ENCODE measurements at places on chromosomes 16 and 17.
A peak's percentile ranks its signal among the peaks of the same experiment; 100 is the strongest.

DNA sequence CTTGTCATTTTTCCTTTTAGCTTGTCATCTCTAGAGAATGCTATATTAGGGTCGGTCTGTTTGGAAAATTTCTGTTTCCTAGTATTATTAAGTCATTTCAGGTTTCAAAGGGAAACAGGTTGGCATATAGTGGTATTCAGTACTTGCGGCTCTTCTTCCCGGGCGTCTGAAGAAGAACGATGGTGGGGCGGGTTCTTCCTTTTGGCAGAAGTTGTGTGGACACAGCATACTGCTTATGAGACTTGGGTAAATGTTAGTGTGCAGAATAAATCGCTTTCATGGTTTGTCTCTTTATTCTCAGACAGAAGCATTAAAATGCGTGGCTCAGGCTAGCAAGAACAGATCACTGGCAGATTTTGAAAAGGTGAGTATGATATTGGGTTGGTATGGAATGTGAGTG, 9.6 kb upstream of the CDK5R1 start:
- no peak for DNase-seq

DNA sequence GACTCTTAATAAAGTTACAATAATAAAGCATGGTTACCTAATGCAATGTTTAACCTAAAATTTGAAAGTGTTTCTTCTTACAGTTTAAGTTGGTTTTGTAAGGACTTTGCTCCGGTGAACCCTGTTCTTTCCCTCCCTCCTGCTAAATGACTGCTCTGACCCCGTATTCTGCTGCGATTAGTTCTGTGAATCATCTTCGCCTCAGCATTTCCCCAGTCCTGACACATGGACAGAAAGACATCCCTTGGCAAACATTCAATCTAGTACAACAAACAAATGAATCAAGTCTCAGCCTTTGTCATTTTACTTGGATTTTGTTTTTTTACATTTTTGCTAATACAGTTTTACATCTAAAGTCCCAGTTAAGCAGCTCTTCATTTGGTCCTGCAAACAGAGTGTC, 15.4 kb downstream of the KCNJ2 start:
- DNase-seq, result no peak

GRCh38 chr16:57062329-57062728, 30.1 kb upstream of the CPNE2 start:
- no peak for DNase-seq

- no peak for DNase-seq
Measured at GRCh38 chr17:64412944-64413381, 22.3 kb upstream of the PECAM1 start.

GRCh38 chr17:73155410-73156165, 9.2 kb upstream of the SSTR2 start:
- DNase-seq, result no peak

- no peak for DNase-seq
Measured at GRCh38 chr17:47995241-47995935, 24.5 kb downstream of the CDK5RAP3 start.

GRCh38 chr16:3065069-3065741, at the start of gene IL32:
TSS of gene IL32 (plus strand) at chr16:3065640. CDS start at chr16:3065812, 172 bp downstream.
- DNase-seq, result peak; percentile 73

DNA sequence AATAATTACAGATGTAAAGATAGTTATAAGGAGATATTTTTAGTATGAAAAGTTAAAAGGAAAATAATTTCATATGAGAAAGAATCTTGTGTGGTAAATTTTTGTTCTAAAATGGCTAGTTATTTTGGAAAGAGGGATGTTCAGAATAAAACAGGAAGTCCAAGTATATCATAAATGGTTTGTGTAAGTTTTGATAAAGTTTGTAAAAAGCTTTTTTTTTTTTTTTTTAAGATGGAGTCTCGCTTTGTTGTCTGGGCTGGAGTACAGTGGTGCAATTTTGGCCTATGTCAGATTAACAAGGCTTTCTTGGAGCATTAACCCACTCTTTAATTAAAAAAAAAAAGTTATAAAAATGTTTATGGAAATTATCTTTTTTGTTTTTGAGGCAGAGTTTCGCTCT, 8.2 kb upstream of the CDK10 start:
- no peak for DNase-seq

- peak; percentile 11 for DNase-seq
Measured at GRCh38 chr17:79294459-79295071, 219.9 kb downstream of the ENGASE start.

DNA sequence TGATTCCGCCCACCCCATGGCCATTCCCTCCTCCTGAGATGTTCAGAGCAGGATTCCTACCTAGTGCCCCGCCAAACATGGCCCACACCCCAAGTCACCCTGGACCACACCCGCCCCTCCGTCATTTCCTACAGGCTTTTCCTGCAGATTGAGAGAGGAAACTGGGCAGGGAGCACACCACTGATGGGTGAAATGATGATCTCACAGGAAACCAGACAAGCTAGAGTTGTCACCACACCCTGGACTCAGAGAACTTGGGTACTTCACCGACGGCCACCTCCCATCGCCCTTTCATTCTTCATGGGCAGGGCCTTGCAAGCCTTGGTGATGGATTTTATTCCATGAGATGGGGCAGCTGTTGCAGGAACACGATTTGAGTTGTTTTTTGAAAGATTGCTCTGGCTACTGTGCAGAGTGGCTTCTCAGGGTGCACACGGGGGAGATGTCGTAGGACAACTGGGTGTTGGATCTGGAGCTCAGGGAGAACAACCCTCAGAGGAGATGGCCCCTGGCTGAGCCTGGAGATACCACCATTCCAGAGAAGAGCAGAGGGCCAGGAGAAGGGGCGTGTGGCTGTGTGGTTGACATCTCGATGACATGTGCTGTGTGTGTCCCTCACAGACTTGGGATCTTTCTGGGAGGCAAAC, 7.4 kb upstream of the B9D1 start:
- DNase-seq, result peak; percentile 22

DNA sequence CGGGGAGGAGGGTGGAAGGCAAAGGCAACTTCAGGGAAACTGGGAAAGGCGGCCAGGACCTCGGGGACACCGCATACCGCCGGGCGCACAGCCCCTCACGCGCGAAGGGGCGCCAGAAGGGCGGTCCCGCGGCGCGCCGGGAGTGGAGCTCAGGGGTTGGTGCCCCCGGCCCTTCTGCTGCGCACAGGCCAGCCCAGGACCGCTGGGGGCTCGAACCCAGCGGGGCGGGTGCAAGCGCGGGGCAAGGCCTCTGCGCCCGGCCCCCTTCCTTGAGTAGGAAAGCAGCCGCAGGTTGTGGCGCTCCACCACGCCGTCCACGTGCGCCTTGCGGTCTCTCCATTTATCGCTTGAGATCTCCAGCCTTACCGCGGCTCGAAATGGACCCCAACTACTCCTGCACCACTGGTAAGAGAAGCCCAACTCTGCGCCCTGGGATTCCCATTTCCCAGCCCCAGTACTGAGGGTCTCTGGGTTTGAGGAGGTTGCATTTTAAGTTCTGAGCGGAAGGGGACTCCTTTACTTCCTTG, 3.0 kb upstream of the MT1A start:
- no peak for DNase-seq

DNA sequence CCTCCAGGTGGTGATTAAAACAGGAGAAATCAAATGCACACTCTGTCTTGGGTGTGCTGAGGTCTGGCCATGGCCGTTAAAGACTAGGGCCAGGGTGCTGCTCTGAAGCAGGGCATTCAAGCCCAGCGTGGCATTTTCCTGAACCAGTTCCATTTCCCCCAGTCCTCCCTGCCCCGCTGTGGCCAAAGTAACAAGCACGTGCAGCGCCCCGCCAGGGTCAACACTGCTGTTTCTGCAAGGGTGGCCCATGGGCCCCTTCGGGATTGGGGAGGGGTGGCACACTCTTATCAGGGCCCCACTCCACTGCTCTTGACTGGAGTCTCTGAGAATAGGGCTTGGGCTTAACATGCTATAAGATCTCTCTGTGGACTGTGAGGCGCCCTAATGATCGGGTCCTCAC, 72.9 kb downstream of the IL21R start:
- no peak for DNase-seq

DNA sequence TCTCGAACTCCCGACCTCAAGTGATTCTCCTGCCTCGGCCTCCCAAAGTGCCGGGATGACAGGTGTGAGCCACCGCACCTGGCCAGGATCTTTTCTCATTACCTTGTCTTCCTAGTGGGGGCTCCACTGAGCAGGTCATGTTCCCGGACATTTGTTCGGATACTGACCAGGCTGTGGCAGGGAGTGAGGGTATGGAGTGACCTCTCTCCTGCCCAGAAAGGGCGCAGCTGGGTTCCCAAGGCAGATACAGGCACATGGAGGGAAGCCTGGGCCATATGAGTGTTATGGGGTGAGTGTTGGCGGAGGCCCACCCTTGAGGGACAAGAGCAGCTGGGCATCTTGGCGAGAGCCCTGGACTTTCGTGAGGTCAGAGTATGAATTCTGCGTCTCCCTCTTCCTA, 5.5 kb downstream of the SERPINF1 start:
- no peak for DNase-seq

DNA sequence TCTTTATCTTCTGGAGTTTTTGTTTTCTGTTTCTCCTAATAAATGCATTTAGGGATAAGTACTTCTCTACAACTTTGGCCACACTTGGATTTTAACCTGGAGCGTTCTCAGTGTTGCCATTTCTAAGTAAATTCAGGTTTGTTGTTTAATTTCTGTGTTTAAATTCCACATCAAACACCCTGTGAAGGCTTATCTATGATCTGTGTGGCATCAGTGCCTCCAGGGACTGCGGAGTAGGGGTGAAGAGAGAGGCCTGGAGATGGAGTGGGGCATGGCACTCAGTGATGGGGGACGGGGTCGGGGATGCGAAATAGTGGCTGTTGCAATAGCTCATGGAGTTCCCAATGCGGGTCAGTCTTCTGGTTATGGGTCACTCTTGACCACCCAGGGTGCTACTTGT, 294.8 kb downstream of the HS3ST3B1 start:
- no peak for DNase-seq

- no peak for DNase-seq
Measured at GRCh38 chr16:16095646-16096045, 127.6 kb downstream of the ABCC6 start.

DNA sequence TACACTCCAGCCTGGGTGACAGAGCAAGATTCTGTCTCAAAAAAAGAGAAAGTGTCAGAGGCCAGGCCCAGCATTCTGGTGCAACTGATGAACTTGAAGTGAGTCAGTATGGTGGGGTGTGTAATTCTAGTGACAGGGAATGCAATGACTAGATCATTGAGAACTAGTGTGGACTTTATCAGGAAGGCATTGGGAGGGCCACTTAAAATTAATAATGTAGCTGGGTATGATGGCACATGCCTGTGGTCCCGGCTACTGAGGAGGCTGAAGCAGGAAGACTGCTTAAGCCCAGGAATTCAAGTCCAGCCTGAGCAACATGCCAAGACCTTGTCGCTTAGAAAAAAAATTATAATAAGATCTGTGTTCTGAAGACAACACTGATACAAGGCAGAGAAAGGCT, 90.8 kb downstream of the STX8 start:
- no peak for DNase-seq

DNA sequence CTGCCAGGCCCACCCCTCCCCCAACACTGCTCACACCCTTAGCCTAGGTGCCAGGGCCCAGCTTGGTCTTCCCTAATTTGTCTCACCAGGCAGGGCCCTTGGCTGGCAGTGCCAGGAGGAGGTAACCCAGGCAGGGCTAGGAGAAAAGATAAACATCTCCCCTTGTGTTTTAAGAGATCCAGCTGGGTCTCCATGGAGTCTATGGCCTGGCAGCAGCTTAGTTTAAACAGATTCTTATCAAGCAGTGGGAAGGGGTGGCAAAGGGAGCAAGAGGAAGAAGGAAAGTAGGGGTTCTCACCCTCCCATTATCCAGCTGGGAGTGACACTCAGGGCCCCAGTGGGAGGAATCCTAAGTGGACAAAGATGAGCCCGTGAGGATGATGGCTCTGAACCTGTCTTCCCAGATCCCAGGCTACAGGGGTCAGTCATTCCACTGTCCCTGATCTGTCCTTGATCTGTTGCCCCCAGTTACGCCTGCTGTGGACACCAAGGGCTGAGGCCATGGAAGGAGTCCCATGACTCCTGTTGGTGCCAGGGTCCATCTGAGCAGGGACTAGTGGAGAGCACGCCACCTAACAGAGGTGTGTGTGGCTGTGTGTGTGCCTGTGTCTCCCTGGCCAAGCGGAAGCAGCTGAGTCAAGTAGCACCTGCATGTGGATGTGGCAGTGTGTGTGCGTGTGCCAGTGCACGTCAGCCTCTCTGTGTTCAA, 47.4 kb upstream of the MEIOC start:
- no peak for DNase-seq

DNA sequence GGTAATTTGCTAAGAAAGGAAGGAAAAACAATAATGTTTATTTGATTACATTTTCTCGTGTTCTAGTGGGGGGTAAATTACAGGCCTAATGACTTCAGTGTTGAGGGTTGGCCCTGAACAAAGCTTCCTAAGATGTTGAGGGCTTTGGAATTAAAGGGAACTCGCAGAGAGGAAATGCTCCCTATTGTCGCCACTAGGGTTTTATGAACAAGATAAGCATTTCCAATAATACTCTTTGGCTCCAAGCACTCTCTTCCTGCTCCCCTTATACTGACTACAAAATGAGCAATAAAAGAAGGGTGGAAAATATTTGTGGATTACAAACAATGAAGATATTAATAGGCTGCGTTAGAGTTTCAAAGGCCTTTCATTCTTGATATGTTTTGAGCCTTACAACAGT, 363.6 kb downstream of the HS3ST3B1 start:
- no peak for DNase-seq

GRCh38 chr16:15533386-15533785, 99.0 kb downstream of the BMERB1 start:
- DNase-seq, result no peak

DNA sequence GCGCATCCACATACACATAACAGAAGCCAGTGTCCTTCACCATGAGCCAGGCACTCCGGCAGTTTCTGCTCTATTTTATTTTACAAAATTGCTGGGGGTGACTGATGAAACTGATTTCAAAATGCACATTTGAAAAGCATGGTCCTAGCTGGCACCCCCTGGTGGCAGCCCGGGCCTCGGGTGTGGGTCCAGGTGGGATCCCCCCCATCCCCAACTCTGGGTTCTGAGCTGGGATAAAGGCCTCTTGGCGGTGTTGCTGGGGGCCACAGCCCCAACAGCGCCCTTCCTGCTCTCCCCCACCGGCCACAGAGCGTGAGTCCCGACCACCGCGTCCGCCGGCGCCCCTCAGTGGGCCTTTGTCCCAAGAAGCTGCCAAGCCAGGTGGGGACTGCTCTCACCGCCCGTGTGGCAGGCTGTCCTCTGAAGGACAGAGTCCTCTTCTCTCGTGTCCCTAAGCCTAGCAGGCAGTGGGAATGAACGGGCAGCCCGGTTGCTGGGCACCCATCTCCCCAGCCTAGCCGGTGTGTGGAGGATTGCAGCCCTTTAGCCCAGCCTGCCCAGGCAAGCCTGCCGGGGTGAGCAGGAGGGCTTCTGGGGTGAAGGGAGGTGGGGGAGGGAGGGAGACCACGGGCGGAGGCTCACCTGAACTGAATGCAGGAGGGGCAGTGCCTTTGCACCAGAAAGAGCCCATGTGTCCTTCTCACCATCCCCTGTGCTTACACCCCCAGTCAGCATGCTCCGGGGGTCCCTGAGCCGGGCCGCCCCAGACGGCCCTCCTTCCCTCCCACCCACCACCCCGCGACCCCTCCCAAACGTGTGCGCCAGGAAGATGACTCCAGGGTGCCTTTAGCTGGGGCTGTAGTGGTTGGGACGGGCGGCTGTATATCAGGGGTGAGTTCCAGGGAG, 898 bp downstream of the SNAI3 start:
- peak; percentile 39 for DNase-seq
